ENCODE measurements at places on chromosomes 6 and 20. TPM values are rescaled to one million over a fixed set of nuclear protein-coding genes. Genes with fewer than 3 reads are reported as not detected.

GRCh38 chr6:132818404-132819359, 4.3 kb downstream of the RPS12 start:
- no peak for DNase-seq

DNA sequence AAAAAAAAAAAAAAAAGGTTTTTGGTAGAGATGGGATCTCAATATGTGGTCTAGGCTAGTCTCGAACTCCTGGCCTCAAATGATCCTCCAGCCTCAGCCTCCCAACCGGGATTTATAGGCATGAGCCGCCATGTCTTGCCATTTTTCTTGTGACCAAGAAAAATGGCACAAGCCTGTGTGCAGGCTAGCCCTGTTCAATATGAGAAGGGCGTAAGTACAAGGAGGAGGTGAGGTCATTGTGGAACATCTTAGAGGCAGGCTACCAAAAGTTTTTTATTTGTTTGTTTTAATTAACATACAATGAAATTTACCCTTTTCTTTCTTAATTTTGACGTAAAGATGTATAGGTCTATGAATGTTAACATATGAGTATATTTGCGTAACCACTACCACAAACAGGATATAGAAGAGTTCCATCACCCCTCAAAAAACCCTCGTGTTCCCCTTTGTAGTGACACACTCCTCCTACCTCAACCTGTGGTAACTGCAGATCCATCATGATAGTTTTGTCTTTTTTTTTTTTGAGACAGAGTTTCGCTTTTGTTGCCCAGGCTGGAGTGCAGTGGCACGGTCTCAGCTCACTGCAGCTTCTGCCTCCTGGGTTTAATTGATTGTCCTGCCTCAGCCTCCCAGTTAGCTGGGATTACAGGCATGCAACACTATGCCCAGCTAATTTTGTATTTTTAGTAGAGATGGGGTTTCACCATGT, 28.3 kb upstream of the KIF3B start:
- DNase-seq = no peak

GHRH gene
- total RNA-seq = 11.3 TPM

DNA sequence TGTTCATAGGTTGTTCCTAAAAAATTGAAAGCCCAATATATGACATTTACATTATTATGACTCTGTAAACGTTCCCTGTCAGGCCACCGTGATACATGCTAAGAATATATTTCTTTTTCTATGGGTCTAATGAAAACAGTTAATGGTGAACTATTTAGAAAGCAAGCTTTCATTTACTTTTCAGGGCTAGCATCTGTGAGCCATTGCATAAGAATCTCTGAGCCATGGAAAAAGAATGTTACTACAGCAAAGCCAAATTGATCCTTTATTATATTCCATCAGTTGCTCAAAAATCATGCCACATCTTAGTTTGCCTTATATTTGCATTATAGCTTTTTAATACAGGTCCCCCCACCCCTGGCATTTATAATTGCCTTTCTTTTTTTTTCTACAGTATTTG, 275.5 kb downstream of the ZFAND3 start:
- no peak for DNase-seq

SERAC1 gene
- 6.2 TPM for total RNA-seq

DNA sequence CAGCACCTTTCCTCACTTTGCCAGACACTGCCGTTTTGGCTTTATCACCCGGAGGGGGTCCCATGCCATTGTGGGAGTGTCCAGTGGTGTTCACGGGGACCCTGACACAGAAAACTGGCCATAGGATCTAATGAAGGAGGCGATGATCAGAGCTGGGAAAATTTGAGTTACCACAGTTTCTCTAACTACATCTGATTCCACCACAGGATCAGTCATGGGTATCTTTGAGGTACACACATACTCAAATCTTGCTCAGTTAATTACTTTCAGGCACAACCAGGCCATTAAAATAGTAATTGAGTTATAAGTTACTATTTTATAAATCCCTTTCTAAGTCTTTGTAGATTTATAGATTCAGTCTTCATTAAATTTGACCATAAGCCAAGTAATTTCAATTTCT, 215.1 kb downstream of the PRL start:
- DNase-seq = no peak

ZNF292 gene
- 47.3 TPM for total RNA-seq

- DNase-seq = peak; percentile 48
Measured at GRCh38 chr6:168741942-168742782, 301.2 kb downstream of the SMOC2 start.

GRCh38 chr20:31570735-31571617, 34.1 kb upstream of the ID1 start:
- peak; percentile 65 for DNase-seq

All from right cardiac atrium (tissue), 5 donors.